ENCODE measurements at places on chromosomes 5 and 9. TPM values are rescaled to one million over a fixed set of nuclear protein-coding genes. Genes with fewer than 3 reads are reported as not detected.

DNA sequence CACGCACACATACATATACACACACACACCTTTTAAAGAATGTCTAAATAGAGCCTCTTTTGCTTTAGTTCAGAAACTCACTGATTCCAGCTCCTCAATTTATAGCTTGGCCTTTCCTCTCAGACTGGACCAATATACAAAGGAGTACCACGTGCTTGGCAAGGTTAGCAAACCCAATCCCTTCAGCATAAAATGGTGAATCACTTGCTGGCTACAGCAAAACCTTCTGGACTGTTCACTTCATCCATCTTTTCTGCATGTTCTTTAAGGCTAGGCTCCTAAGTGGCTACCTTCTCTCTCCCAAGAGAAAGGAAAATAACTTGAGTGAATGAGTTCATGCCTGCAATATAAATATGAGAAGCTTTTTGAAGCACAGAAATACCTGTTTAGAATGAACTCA is 109.7 kb downstream of the LPAR1 start:
- no peak for ATAC-seq

DNA sequence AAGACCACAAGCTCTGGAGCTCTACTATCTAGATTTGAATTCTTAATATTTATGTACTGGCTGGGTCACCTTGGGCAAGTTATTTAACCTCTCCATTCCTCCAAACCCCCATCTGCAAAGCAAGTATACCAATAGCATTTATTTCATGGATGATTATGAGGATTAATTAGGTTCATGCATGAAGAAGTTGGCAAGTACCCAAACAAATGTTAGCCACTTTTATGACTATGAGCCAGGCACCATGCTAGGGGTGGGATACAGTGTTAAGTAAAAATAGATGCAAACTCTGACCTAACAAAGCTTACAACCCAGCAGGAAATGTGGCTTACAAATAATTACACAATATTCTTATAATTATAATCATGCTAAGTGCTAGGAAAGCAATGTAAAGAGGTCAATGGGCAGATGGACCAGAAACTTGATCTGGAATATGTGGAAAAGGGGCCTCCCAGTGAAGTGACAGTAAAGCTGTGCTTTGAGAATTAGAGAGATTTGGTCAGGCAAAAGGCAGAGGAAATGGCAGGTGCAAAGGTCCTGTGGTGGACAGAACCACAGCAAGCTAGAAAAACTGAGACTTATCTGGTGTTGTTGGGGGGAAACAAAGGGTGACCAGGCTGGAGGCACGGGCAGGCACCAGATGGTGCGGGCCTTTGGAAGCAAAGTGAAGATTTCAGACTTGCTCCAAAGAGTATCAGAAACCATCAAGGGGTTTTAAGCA is 525.2 kb upstream of the TRPC7 start:
- no peak for ATAC-seq

DNA sequence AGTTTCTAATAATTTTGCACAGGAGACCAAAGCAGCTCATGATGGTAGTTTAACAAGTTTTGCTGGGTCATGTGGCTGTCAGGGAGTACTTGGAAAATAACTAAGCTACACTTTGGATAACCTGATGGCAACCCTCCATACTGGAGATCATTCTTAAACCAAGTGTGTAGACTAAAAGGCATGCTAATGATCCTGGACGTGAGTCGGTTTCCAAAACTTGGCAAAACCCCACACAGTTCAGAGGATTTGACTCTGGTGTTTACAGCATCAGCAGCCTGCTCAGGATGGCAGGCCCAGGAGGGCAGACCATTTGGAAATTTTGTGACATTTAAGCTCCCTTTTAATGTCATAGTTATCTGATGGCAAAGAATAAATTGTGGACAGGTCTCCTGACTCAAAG is 196.5 kb upstream of the EFNA5 start:
- ATAC-seq = no peak

OR1L8 gene
- total RNA-seq = not detected

CHSY3 gene
- total RNA-seq = 3.4 TPM

DNA sequence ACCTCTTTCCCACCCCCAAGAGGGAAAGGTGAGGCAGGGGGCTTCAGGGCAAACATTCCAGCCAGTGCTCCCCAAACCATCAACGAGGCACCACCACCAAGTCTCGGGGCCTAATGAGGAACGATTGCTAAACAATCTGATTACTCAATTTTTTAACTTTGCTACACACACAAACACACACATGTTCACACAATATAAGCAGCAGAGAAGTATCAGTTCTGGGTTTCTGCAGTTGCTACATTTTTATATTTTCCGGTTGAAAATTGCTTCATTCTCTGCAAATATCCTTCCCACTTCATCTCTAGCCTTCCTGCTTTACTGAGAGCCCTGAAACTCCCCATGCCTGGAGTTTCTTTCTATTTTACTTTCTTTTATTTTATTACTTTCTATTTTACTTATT is 60.2 kb downstream of the FEM1C start:
- no peak for ATAC-seq

- no peak for ATAC-seq
Measured at GRCh38 chr5:171310819-171311321, 1.8 kb downstream of the TLX3 start.

DNA sequence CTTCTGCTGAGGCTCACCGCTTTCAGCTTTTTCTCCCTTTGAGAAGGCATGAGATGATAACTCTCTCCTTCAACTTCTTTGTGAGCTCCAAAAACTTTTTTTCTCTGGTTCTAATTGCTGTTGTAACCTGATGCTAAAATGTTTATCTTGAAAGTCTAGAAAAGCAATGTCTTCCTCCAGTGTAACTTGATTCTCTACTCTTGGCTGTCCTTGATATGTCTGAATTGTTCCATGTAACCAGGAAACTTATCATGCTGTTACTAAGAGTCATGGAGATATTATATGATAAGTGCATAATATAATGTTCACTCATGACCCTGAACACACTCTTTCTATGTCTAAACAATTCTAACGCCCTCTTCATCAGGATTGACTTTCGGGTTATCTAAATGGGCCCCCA is 128.0 kb upstream of the ABCA1 start:
- ATAC-seq = no peak

DNA sequence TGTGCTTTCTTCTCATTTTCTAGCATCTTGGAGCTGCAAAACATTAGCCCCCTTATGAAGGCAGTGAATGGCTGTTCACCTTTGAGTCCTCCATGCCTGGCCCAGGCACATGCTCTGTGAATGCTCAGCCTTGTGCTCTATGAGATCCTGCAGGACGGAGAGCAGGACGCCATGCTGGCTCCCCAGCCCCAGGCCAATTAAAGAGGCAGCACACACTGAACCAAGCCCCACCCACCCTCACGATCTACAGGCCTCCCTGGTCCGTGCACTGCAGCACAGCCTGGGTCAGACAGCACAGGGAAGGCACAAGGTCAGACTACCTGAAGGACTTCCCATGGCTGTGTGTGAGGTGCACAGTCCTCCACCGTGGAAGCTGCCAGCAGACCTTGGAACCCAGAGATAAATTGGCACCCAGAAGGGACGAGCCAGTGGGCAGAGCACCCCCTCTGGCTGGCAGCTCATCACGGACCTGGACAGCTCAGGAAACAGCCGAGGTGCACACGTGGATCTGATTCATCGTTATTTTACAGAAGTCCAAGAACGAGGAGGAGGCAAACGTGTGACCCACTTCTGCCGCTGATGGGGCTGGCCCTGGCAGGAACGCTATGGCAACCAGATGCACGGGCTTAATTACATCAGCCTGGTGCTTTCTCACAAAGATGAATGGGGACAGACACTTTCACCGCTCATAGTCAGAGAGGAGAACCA is 59.5 kb downstream of the OLFM1 start:
- no peak for ATAC-seq

SPAG8 gene
- 1.7 TPM for total RNA-seq
